ENCODE measurements at places on chromosomes 6 and 20.

DNA sequence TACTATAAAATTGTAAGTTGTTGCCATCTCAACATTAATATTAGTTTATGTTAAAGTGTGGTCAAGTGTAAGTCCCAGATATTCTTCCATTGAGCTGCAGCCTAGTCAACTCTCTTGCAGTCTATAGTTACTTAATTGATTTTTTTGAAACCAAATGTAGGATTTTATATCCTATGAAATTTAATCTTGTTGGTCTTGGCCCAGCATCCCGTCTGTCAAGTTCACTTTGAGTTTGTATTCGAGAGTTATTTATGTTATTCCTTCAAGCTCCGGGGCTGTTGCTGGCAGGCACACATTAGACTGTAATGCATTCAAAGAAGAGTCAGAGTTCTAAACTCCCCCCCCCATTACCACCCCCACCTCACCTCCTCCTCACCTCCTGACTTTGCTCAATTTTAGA lies 71.0 kb upstream of the SPACA1 start:
- no peak for DNase-seq

- no peak for DNase-seq
Measured at GRCh38 chr6:168208854-168209253, 110.7 kb downstream of the DACT2 start.

- DNase-seq = no peak
Measured at GRCh38 chr6:53239526-53239925, 90.9 kb upstream of the GCM1 start.

DNA sequence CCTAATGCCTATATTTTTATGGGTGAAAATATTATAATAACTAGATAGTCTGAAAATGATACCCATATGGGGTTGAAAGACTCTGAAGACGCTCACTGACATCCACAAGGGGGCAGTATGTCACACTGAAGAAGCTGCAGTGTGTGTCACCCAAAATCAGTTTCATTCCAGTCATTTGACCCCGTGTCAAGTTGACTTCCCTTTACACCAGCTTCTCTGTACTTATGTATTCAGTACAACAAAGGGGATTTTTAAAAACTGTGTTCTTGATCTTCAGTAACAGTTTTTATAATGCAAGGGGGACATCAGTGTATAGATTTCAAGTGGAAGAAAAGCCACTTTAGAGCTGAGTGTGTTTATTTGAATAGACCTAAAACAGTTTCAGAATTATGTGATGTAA lies 19.3 kb downstream of the FAXC start:
- peak; percentile 14 for DNase-seq
